HAP-1 (cell line): ENCODE measurements at places on chromosomes 3 and 15.

DNA sequence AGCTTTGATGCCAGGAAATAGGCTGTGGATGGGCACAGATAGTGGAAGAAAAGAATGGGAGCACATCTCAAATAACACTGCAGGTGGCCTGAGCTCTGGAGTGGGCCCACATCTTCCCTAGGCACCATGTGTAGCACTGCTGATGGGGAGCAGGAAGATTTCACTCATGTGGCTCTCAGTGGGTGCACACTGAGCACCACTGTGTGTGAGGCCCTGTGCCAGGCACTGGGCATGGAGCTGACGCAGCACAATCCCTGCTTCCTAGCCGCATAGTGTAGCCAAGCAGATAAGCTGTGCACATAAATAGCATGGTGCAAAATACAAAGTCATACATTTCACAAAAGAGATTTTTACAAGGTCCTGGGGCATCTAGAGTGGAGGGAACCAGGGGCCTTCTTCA, 101.6 kb downstream of the MOBP start:
- DNase-seq = no peak

DNA sequence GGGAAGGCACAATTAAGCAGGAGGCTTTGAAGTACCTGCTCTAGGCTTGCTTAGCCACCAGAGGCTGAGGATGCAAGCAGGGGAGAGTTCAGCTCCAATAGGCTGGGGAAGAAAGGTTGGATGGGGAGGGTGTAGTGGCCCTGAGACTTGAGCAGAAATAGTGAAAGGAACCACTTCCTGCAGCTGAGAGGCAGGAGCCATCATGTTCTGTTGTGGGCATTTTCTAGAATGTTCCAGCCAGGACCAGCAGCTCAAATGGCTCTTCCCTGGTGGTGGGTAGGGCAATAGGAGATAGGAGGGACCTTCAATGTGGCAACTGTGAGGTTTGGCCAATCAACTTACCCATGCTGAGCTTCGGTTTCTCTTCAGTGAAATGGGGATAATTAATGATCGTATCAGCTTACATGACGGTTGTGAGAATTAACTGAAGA, 79.1 kb upstream of the CGNL1 start:
- no peak for DNase-seq

GRCh38 chr3:143822374-143822773, 25.9 kb downstream of the SLC9A9 start:
- DNase-seq = no peak

- no peak for DNase-seq
Observed at GRCh38 chr3:120470870-120471269, 20.1 kb upstream of the FSTL1 start.

DNA sequence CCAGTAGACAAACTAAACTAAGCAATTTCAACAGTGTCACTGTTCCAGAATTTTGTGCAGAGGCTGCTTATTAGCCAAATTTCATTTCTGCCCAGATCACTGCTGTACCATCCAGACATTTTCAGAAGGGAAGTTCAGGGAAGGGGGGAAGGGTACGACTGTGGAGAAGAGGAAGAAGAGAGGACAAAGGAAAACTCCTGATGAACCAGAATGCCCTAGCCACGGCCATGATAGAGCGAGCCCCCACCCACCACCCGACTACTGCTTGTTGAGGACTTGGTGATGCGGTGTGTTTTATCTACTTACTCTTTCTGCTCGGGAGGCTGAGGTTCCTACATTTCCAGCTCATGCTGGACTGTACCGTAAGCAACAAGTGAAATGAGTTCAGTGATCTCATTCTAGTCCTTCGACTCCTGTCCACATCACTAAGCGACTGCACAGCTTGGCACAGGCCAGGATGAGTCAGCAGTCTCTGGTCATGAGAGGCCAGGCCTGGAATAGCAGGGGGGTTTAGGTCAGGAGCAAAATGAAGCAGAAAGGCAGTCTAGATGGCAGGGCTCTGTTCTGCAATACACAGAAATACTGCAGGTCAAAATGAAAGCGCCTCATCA, 330.8 kb downstream of the TIGIT start:
- no peak for DNase-seq

DNA sequence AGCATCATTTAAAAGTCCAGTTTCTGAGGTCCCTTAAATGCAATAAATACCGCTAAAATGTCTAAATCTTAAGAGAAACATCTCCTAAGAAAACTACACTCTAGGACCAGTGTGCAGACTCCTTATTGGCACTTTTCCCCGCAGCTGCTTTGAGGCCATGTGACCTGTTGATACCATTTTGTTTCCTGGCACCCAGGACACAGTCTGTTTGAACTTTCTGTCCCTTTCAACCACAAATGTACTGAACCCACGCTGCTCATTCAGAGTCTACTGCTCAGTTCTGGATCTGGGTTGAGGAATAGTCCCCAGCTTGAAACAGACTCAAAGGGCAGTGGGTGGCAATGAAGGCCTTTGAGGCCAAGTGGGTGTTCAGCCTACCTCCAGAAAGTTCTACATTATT, 17.1 kb downstream of the LDHAL6B start:
- DNase-seq = no peak

GRCh38 chr3:77514766-77515165, 474.9 kb downstream of the ROBO2 start:
- DNase-seq = no peak

GRCh38 chr15:25611603-25612002, 172.8 kb upstream of the UBE3A start:
- DNase-seq = no peak

DNA sequence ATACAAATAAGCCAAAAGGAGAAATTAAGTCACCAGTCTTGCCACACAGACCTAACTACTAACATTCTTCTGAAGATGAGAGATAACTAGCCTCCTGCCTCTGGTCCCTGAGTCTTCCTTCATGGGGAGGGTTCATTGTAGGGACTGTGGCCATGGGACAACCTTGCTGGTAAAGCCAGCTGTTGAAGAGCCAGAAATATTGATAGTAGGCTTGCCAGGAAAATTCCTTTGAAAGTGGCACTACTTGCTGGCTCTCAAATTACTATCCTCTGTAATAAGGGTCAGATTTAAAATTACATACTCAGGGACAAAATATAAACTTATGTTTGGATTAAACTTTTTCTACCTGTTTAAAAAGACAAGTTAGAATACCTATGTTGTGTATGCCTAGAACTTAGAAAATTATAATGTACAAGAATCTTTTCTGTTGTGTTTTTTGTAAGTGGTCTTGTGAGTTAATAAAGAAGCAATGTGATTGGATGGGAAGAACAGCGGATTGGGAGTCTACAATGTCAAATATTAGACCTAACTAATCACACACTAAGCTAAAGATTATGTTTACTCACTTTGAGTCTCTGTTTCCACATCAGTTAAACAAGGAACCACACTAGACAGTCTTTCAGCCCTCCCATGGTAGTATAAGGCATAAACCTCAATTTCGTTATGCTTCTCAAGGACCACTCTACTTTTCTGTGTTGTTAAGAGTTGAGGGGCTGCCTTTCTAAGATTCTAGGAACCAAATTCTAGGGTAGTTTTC, 60.0 kb upstream of the TRIM71 start:
- no peak for DNase-seq
